ENCODE measurements at places on chromosomes 5 and 9.

GRCh38 chr5:35341189-35341588 lies 110.9 kb upstream of the PRLR start:
- DNase-seq = no peak

DNA sequence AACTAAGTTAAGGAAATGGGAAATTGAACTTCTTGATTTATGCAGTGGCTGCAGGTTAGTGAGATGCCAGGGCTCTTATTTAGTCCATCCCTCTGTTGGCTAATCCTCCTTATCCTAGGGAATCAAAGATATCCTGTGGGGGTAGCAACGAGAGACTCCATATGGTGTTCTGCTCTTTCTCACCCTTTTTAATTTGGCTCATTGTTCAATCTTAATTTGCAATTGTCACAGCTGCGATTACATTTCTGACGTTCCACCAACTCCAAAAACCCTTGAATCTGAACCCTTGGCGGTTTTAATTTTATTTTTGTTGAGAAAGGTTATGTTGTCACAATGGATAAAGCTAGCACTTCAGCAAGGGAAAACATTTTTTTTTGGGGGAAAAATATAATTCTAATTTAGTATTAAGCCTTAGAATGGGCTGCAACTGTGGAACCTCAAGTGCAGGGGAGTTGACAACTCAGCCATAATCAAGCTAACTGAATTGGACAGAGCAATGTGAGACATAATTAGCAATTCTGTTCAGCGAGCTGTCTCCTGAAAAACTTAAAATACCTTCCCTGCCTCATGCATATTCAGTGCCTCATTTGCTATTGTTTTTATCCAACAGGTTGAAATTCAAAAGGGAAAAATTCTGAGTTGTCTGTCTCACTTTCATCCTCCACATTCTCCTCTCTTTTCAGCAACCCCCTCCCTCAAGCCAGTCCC lies 91.3 kb downstream of the MAT2B start:
- no peak for DNase-seq

DNA sequence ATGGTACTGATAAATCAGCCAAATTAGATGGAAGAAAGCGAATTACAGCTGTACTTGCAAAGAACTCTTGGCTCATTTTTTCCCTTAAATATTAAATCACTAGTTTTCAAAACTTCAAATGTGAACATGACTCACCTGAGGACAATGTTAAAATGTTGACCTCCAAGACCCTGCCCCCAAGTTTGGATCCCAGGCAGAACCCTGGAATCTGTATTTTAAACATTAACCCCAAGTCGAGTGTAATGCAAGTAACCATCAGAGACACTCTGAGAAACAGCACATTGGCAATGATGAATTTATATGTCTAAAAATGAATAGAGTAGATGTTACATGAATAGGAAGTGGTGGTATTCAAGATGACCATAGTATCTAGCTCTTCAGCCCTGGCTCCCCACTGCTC lies 2.3 kb upstream of the CD274 start:
- DNase-seq = no peak

- DNase-seq = no peak
Observed at GRCh38 chr9:109166771-109167601, at the start of gene FRRS1L. TSS of gene FRRS1L (minus strand) at chr9:109167249. CDS start at chr9:109167138, 111 bp downstream.

GRCh38 chr5:14337593-14337992 lies 194.5 kb downstream of the TRIO start:
- no peak for DNase-seq

All from stimulated activated CD8-positive, alpha-beta memory T cell treated with anti-CD3 and anti-CD28 coated beads, Interleukin-4, amount 100 ng/mL, for 48 hours (primary cell).